ENCODE measurements at places on chromosomes 16 and 17.

- no peak for DNase-seq
Measured at GRCh38 chr17:43366891-43367736, 31.7 kb upstream of the ARL4D start.

DNA sequence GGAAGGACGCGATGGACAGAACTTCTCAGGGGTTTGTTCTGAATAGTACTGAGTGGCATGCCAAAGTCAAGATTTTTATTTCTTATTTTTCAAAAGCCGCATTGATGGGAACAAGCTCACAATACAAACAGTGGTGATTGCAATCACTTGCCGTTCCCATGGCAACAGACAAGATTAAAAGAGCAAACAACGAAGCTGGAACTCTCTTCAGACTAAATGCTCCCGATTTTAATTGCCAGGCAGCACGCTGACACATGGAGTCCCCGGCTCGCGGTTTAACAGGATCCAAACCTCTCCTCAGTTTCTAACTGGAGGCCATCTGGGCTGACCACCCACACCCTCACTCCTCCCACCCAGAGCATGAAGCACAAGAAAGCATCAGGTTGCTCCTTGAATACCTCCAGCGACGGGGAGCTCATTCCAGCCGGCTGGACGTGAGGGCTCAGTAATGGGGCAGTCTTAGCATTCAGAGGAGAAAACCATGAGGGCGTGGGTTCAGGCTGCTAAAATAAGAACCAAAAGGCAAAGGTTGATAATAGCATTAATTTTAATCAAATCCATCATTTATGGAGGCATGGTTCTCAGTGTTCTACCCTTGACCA is 41.5 kb downstream of the AIPL1 start:
- DNase-seq: no peak

- no peak for DNase-seq
Measured at GRCh38 chr16:13171313-13171712, 269.9 kb downstream of the SHISA9 start.

DNA sequence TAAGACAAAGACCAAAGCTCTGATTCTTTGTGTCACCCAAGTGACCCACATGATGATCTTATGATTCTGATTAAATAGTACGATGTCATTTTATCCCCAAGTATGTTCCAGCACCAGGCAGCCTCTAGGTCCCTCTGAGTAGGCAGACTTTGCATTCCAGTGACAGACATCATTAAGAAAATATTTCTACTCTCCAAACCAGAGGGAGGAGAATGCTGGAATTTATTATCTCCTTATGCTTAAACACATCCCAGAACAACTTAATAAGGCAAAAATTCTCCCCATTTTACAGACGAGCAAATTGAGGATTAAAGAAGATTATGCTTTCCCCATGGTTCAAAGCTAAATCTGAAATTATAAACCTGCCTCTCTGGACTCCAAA is 192.8 kb upstream of the CDH11 start:
- DNase-seq: no peak

- no peak for DNase-seq
Measured at GRCh38 chr17:9140550-9141424, 119.5 kb downstream of the NTN1 start.

- DNase-seq: no peak
Measured at GRCh38 chr17:48247603-48248002, 140.0 kb downstream of the SNX11 start.

DNA sequence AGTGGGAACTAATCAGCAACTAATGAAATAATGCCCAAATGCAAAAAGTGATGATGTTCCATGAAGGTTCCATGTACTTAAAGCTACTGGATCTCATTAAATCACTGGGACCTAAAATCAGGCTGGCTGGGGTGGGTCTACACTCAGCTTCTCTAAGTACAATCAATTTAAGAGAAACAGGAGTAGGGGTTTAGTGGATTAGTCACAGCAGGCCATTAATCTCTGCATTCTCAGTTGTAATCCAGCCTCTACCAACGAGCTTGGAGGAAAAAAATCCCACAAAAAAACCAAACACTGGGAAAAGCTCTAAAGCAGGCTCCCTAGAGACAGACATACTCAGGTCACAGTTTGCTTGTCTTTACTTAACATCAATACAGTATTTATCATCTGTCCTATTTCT is 15.0 kb downstream of the CA10 start:
- no peak for DNase-seq

- DNase-seq: no peak
Measured at GRCh38 chr16:84597528-84597896, 20.4 kb downstream of the COTL1 start.

- no peak for DNase-seq
Measured at GRCh38 chr16:705431-706188, at the start of gene FBXL16. FBXL16 (minus strand) TSS chr16:705801; CDS start chr16:697405, 8,396 bp downstream.

DNA sequence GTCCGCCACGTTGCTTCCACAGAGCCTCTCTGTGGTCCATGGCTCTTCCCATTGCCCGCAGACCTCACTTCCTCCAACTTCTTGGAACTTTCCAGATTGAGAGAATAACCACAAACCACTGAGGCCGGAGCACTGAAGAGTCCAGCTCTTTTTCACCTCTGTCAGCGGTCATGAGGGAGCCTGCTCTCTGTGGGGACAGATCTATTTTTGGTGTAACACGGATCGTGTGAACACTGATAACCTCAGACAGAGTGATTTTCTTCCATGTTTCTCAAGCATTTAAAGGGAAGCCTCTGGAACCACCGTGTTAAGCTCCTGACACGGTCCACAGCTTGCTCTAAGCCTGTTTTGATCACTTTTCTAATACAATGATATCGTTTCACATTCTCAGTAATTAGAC is 49.7 kb downstream of the NTN1 start:
- DNase-seq: no peak

DNA sequence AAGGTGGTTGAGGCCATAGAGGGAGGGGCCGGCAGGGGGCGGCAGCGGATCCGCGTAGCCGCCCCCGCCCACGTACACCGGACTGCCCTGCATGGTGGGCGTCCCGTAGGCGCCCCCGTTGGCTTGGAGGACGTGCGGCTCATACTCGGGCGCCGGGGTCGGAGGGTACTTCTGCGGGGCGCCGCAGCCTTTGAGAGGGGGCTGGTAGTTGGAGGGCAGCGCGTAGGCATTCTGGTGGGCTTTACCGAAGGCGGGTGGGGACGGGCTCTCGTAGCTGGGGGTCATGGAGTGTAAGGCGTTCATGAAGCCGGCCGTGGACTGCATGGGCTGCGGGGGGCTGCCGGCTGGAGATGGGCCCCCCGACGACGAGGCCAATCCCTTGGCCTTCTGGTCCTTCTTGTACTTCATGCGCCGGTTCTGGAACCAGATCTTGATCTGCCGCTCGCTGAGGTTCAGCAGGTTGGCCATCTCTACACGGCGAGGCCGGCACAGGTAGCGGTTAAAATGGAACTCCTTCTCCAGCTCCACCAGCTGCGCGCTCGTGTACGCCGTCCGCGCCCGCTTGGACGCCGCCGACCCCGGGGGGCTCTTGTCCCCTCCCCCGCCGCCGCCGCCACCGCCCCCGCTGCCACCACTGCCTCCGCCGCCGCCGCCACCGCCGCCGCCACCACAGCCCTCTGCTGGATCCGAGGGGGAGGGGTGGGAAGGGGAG is 5.7 kb upstream of the HOXB2 start:
- DNase-seq: no peak

GRCh38 chr16:23081675-23082119 is 67.6 kb downstream of the USP31 start:
- peak; percentile 17 for DNase-seq

- DNase-seq: peak; percentile 94
Measured at GRCh38 chr16:56389554-56389953, 35.8 kb downstream of the AMFR start.

DNA sequence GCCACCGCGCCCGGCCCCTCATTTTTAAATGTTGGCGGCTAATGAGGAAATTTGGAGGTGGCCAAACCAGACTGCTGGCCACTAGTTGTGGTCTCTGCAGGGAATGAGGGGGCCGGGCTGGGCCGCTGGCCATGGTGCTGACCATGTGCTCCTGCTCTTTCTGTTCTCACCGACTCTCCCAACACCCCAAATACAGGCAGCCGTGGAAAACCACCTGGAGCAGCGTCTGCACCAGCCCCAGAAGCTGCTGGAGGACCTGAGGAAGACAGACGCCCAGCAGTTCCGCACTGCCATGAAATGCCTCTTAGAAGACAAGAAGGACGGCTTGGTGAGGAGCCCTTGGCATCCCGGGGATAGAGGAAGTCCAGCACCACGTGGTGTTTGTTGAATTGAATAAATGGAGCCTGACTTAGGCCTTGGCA is 21.3 kb downstream of the OTOA start:
- no peak for DNase-seq

- DNase-seq: no peak
Measured at GRCh38 chr17:76570457-76570856, 15.2 kb downstream of the ST6GALNAC2 start.

GRCh38 chr17:4712526-4712925 is 2.1 kb downstream of the ARRB2 start:
- no peak for DNase-seq

- no peak for DNase-seq
Measured at GRCh38 chr16:28923652-28924398, 1.2 kb downstream of the RABEP2 start.

DNA sequence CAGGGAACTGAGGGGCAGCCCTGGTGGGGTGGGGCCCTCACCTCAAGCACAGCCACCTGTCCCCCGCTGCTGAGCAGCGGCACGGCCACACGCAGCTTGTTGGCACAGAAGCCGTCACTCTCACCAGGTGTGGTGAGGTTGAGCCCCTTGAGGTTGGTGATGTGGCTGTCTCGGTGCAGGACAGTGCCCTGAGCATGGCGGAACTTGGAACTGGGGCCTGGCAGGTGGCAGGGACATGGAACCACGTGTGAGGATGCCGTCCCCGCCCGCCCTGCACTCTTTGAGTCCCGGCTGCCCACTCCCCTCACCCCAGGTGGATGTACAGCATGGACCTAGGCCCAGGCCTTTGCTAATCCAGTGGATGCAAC is 9.7 kb upstream of the VASN start:
- no peak for DNase-seq

DNA sequence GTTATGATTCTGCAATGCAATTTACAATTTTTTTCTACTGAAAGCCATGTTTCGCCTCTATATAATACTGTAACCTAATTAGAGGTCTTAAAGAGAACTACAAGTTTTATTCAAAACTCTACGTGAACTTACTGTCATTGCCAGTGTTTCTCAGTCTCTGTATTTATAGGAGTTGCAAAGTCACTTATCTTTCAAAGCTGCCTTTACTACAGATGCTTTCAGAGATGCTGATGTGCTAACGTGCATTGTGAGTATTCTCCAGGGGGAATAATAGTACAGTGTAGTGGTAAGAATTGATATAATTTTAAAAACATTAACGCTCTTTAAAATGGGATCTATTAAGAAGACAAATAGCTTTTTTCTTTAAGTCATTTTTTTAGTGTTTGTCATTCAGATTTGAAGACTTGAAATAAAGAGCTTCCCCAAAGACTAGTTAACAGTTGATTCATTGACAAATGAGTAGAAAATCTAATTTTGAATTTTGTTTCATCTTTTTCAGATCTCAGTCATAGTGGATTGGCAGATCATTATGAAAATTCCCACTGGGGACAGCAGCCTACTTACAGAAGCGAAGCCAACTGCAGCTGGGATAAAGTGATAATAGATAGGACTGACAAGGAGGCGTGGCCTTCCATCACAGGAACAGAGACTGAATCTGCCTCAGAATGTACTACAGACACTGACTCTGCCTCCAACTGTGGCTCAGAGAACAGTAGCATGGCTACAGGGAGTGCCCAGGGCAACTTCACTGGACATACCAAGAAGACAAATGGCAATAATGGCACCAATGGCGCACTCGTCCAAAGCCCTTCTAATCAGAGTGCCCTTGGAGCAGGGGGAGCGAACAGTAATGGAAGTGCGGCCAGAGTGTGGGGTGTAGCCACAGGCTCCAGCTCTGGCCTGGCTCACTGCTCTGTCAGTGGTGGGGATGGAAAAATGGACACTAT is 79.9 kb downstream of the TMC6 start:
- DNase-seq: no peak

DNA sequence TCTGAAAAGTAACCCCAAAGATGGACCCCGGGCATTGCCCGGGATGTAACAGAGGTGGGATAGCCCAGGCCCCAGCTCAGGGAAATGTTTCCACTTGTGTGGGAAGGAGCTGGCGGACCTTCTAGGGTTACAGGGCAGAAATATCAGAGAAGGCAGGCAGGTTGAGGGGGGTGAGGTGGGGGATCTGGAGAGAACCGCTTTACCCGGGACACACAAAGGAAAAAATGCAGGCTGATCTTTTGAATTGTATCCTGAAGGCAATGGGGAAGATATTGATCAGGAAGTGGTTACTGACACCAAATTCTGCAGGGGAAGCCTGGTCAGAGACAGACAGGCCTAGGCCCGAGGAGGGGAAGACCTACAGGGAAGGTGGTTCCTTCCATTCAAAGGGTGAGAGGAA is 3.5 kb downstream of the SLC47A1 start:
- no peak for DNase-seq

GRCh38 chr16:16933861-16934260 is 536.9 kb downstream of the XYLT1 start:
- no peak for DNase-seq

DNA sequence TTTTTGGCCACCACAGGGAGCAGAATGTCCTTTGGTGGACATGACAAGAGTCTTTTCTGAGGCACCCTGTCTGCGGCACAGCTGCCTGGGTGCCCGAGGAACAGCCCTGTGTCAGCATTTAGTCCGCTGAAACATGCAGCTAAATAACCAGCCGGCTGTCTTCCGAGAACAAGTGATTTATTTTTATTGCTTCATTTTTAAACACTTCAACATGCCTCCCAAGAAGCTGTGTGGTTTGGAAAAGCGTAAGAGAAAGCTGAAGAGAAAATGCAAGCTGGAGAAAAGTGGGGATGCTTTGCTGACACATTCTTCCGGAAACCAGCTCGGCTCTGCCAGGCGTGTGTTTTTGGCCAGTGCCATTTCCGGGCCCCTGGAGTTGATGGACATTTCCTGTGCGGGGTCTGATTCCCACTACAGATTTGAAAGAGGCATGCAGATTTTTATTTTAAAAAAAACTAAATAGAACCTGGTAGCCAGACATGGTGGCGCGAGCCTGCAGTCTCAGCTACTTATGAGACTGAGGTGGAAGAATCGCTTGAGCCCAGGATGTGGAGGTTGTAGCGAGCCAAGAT is 94.7 kb downstream of the SEC14L1 start:
- peak; percentile 79 for DNase-seq

- no peak for DNase-seq
Measured at GRCh38 chr16:9248162-9248561, 156.7 kb downstream of the HAPSTR1 start.

GRCh38 chr17:34584805-34585416 is 5.5 kb downstream of the TMEM132E start:
- no peak for DNase-seq
